ENCODE measurements at places on chromosomes 6 and 20. TPM values are rescaled to one million over a fixed set of nuclear protein-coding genes. Genes with fewer than 3 reads are reported as not detected.

GRCh38 chr20:63617876-63618265 lies 9.0 kb downstream of the GMEB2 start:
- H3K36me3 ChIP-seq, result peaks cover 55% of the 10 kb centered on the region
- H3K27ac ChIP-seq, result no peak overlapping the region
- DNase-seq, result no peak
- no peak overlapping the region for H3K4me3 ChIP-seq
- no peaks in the 10 kb centered on the region for H3K27me3 ChIP-seq

DNA sequence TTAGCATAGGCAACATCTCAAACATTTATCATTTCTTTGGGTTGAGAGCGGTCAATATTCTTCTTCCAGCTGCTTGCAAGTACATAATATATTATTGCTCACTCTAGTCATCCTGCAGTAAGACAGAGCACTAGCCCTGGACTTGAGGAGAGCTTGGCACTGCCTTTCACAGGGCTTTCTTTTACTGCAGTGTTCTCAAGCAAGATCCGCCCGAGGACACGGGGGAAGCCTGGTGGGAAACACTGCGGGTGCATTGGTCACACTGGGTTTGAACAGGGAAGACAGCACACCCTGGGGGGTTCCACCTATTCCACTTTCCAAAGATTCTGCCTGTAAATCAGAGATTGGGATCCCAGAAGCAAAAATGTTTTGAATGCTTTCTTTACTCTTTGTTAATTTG lies 48.2 kb upstream of the QKI start:
- H3K27ac ChIP-seq, result no peak overlapping the region
- H3K4me1 ChIP-seq, result no peaks in the 10 kb centered on the region
- H3K4me3 ChIP-seq, result no peak overlapping the region

GRCh38 chr6:93040375-93040774 lies 379.0 kb downstream of the EPHA7 start:
- no peak overlapping the region for H3K27ac ChIP-seq
- H3K36me3 ChIP-seq, result no peaks in the 10 kb centered on the region
- peak; percentile 22 for DNase-seq
- H3K4me3 ChIP-seq, result no peak overlapping the region

- H3K4me3 ChIP-seq, result no peak overlapping the region
- no peaks in the 10 kb centered on the region for H3K36me3 ChIP-seq
- DNase-seq, result no peak
- H3K4me1 ChIP-seq, result peaks cover 6% of the 10 kb centered on the region
- H3K27ac ChIP-seq, result no peak overlapping the region
These were observed 220.0 kb downstream of the ZFAND3 start for GRCh38 chr6:38039502-38039901.

The BIRC7 gene
- total RNA-seq, result not detected

The BTNL2 gene
- total RNA-seq, result not detected

DNA sequence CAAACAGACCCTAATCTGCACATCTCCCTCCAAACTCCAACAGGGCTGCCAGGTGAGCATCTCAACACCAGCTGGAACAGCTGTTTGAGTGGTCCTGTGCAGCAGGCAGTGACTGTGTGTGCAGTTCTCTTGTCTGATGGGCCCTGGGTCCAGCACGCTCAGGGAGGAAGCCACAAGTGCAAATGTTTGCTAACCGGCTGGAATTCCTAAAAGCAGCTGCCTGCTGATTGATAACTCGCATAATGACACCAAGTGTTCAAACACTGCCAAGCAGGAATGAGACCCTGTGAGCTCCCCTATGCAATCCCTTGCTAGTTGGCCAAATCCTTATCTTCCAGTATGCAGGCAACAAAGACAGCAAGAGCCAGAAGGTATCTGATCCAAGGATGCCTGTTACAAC lies 650.6 kb downstream of the CBLN4 start:
- H3K27me3 ChIP-seq, result no peaks in the 10 kb centered on the region
- H3K27ac ChIP-seq, result no peak overlapping the region
- DNase-seq, result no peak

DNA sequence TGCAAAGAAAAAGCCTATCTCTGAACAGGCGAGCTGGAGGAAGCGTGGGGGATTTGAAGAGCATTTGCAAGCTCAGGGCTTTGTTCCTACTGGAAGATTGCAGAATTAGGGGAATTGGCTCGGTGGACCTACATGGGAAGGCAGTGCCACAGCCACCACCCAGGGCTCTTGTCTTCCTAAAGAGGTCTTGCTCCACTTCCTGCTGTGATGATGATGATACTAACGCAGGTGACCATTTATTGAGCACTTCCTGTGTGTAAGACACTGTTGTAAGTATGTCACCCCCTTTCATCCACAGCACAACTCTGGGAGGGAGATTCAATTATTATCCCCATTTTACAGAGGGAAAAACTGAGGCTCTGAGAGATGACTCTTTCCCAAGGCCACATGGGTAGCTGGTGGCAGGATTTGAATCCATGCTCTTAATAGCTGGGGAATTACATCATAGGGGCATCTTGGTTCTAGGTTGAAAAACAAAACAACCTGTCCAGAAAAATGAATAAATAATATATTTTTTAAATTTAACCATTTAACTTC lies 41.2 kb downstream of the BMP7 start:
- H3K27me3 ChIP-seq, result no peaks in the 10 kb centered on the region
- H3K27ac ChIP-seq, result no peak overlapping the region
- no peaks in the 10 kb centered on the region for H3K4me1 ChIP-seq
- no peaks in the 10 kb centered on the region for H3K36me3 ChIP-seq

DNA sequence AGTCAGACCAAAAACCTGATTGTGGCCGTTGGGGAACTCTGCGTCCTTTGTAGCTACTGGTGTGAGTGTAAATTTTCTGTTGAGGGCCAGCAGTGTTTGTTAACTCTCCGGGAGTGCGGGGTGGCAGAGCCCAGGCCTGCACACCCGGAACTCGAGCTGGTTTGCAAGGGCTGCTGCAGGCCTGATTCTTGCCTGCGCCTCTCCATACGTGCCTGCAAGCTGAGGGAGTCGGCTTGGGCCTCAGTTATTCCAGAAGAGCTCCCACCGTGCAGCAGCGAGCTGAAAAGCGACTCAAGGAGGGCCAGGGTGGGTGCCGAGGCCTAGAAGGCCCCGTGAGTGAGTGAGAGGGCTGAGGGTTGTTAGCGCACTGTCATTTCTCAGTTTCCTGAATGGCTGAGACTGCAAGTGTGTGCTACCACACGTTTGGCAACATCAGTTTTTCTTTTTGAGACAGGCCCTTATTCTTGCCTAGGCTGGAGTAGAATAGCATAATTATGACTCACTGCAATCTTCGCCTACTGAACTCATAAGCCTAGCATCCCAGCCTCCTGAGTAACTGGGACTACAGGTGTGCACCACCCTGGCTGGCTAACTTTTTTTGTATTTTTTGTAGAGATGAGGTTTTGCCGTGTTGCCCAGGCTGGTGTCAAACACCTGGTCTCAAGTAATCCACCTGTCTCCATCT lies 33.9 kb upstream of the KIF13A start:
- no peaks in the 10 kb centered on the region for H3K27me3 ChIP-seq
- no peak for DNase-seq
- H3K4me3 ChIP-seq, result no peak overlapping the region
- H3K27ac ChIP-seq, result no peak overlapping the region
- H3K4me1 ChIP-seq, result no peaks in the 10 kb centered on the region

DNA sequence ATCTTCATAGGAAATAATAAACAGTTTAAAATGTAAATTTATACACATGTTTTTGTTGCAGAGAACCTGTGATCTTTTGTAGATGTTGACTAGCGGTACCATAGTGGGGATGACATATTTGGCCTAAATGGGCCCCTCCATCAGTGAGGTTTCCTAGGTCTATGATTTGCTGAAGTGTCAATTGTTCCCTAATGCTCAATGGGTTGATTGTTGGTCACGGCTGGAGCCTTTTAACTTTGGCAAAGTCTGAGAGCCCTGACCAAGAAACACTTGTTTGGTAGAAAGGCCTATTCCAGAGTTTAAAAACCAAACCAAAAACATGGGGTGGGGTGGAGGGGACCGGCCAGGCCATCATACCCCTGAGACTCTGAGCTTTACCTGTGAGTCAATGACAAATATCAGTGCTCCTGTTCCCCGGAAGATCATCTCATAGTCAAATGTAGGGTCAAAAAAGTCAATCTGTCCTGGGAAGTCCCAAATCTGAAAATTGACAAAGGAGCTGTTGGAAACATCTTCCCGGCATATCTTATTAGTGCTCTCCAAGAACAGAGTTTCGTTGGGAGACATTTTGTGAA lies 25.1 kb downstream of the RRAGD start:
- H3K27me3 ChIP-seq, result peaks cover 2% of the 10 kb centered on the region
- no peak overlapping the region for H3K27ac ChIP-seq
- H3K36me3 ChIP-seq, result no peaks in the 10 kb centered on the region
- peaks cover 3% of the 10 kb centered on the region for H3K4me1 ChIP-seq
- no peak overlapping the region for H3K4me3 ChIP-seq

DNA sequence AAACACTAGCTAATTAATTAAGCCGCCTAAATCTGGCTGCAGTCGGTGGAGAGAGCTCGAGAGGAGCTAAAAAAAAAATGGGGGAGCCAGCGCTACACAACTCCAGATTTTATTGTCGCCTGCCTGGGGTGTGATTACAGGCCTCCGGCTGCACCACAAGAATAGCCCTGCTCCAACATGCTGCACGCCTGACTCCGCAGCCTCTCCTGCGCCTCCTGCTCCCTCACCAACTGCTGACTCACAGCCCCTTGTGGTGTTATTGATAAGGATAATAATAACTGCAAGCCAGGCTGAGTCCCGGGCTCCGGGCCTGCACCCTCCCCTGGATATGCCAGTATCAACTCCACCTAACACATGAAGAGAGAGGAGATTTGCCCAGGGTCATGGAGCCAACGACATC lies 16.8 kb downstream of the SIRPA start:
- DNase-seq, result no peak
- peaks cover 2% of the 10 kb centered on the region for H3K27me3 ChIP-seq
- no peak overlapping the region for H3K27ac ChIP-seq
- no peaks in the 10 kb centered on the region for H3K36me3 ChIP-seq
- H3K4me1 ChIP-seq, result peaks cover 1% of the 10 kb centered on the region
- H3K4me3 ChIP-seq, result no peak overlapping the region

GRCh38 chr6:54274383-54274782 lies 33.9 kb upstream of the TINAG start:
- H3K36me3 ChIP-seq, result no peaks in the 10 kb centered on the region
- H3K27me3 ChIP-seq, result no peaks in the 10 kb centered on the region
- no peak overlapping the region for H3K4me3 ChIP-seq
- no peak for DNase-seq

DNA sequence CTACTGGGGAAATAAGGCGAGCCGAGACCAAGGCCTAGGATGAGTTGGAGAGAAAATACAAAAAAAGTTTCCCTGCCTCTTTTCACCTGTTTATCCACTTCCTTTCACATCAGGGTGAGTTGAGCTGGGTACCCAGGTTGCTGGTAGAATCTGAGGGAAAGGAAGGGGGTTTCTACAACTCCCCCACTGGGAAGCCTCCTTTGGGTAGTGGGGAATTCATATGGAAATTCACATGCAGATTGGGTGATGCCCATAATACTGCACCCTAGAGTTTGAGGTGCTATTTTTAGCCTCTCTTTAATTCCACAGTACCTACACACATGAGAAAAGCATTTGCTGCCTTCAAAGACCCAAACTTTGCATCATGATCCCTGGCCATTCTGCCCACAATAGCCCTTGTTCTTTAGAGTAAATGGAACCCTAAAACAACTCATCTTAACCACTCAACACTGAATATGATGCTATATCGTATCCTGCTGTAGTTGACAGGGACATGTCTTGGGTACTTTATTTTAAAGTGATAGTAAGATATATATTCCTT lies 2.7 kb downstream of the OSTM1 start:
- no peak overlapping the region for H3K4me3 ChIP-seq
- H3K4me1 ChIP-seq, result peaks cover 27% of the 10 kb centered on the region
- no peak overlapping the region for H3K27ac ChIP-seq
- DNase-seq, result no peak

The HLA-DQB2 gene
- total RNA-seq, result not detected

GRCh38 chr20:52269321-52269720 lies 77.7 kb upstream of the ZFP64 start:
- no peak overlapping the region for H3K4me3 ChIP-seq
- DNase-seq, result no peak
- no peaks in the 10 kb centered on the region for H3K27me3 ChIP-seq
- H3K4me1 ChIP-seq, result no peaks in the 10 kb centered on the region
- H3K36me3 ChIP-seq, result no peaks in the 10 kb centered on the region

The CST4 gene
- total RNA-seq, result not detected

DNA sequence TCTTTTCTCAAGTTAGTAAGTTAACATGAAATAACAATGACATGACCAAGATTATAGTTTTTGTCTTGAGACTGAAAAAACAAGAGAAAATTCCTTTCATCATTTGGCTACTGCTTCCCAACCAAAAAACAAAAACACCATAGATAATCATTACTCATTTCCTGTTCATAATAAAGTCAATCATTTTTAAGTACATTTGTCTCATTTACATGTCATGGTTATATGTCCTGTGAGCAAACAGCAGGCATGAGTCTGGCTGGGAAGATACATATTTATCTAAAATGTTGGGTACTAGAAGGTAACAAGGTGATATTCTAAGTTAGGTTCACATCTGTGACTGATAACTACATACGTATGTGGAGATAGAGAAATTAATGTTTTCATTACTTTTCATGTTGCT lies 180.5 kb downstream of the ISM1 start:
- H3K4me3 ChIP-seq, result no peak overlapping the region
- H3K36me3 ChIP-seq, result no peaks in the 10 kb centered on the region
- DNase-seq, result no peak
- no peaks in the 10 kb centered on the region for H3K27me3 ChIP-seq

The LAMA4 gene
- not detected for total RNA-seq

DNA sequence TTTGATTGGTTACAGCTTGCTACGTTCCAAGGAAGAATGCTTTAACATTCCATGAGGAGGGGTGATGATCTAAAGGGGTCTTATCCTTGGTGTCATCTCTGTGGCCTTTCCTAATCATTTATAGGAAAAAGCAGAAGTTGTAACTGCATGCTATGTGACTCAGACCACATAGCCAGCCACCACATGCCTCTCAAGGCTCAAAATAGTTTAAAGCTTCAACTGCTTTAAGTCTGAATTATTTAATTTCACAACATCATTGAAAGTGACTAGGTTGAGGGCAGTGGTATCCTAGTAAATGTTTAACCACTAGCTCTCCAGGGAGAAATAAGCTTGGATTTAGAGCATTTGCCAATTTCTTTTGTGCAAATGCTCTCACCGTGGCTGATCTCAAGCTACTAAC lies 29.7 kb downstream of the MC3R start:
- H3K4me1 ChIP-seq, result no peaks in the 10 kb centered on the region
- no peak overlapping the region for H3K4me3 ChIP-seq
- H3K27ac ChIP-seq, result no peak overlapping the region
- H3K36me3 ChIP-seq, result no peaks in the 10 kb centered on the region

The FUT9 gene
- not detected for total RNA-seq

- H3K36me3 ChIP-seq, result no peaks in the 10 kb centered on the region
- no peak for DNase-seq
- H3K4me3 ChIP-seq, result no peak overlapping the region
- H3K4me1 ChIP-seq, result no peaks in the 10 kb centered on the region
- peaks cover 3% of the 10 kb centered on the region for H3K27me3 ChIP-seq
- H3K27ac ChIP-seq, result no peak overlapping the region
These were observed 227.4 kb upstream of the PLN start for GRCh38 chr6:118320652-118321051.

The ATXN1 gene
- 83.1 TPM for total RNA-seq

GRCh38 chr6:41008011-41008410 lies 31.0 kb downstream of the UNC5CL start:
- H3K4me1 ChIP-seq, result peaks cover 3% of the 10 kb centered on the region
- no peak overlapping the region for H3K4me3 ChIP-seq
- no peaks in the 10 kb centered on the region for H3K36me3 ChIP-seq
- no peak for DNase-seq
- no peak overlapping the region for H3K27ac ChIP-seq
- H3K27me3 ChIP-seq, result peaks cover 26% of the 10 kb centered on the region

Measured in activated CD4-positive, alpha-beta memory T cell treated with anti-CD3 and anti-CD28 coated beads, Interleukin-2, amount 10 ng/mL, durations not matched to agents 7 days and 5 days (primary cell).